Pancreas (tissue), 10 donors: ENCODE measurements at places on chromosomes 3 and 15. TPM values are rescaled to one million over a fixed set of nuclear protein-coding genes. Genes with fewer than 3 reads are reported as not detected.

The RUVBL1 gene
- 5.9 TPM for total RNA-seq

The TM6SF1 gene
- total RNA-seq: 6.0 TPM

The ROPN1 gene
- total RNA-seq: not detected

The WWTR1 gene
- 19.8 TPM for total RNA-seq

The NKIRAS1 gene
- total RNA-seq: 4.9 TPM

The ACTRT3 gene
- total RNA-seq: 0.39 TPM

The DNASE1L3 gene
- 0.20 TPM for total RNA-seq

The MINDY4B gene
- total RNA-seq: not detected

The CGNL1 gene
- 30.6 TPM for total RNA-seq

The GOLGA6L7 gene
- total RNA-seq: not detected

The SAMMSON gene
- not detected for total RNA-seq

The P2RY13 gene
- 0.32 TPM for total RNA-seq
